ENCODE measurements at places on chromosomes 3 and 15. TPM values are rescaled to one million over a fixed set of nuclear protein-coding genes. Genes with fewer than 3 reads are reported as not detected.

Gene NOX5
- 0.27 TPM for total RNA-seq

Gene CCDC39
- total RNA-seq: 0.27 TPM

Gene PRSS50
- total RNA-seq: not detected

Gene PRICKLE2
- 22.0 TPM for total RNA-seq

Gene SUSD5
- total RNA-seq: 2.9 TPM

Gene PTPRG
- 27.6 TPM for total RNA-seq

Gene KBTBD8
- 1.1 TPM for total RNA-seq

Gene NAALADL2
- total RNA-seq: 11.4 TPM

Gene TAGLN3
- not detected for total RNA-seq

Gene SLC6A20
- total RNA-seq: not detected

Gene ZNF770
- 27.4 TPM for total RNA-seq

Gene PLAAT1
- total RNA-seq: 0.90 TPM

Gene ADCY5
- total RNA-seq: under 0.01 TPM

Gene GMNC
- not detected for total RNA-seq

Gene CHRNB4
- not detected for total RNA-seq

Gene ASB14
- not detected for total RNA-seq

Gene CCR9
- not detected for total RNA-seq

Gene TUSC7
- not detected for total RNA-seq

Gene SATB1
- total RNA-seq: 23.3 TPM

Gene KBTBD12
- total RNA-seq: under 0.01 TPM

Gene DHX30
- 51.5 TPM for total RNA-seq

Gene TMIE
- not detected for total RNA-seq

Gene MNS1
- total RNA-seq: 7.0 TPM

Gene CHST13
- total RNA-seq: not detected

Gene GRAMD2A
- 0.63 TPM for total RNA-seq

Gene LINGO1
- total RNA-seq: not detected

Gene ISLR
- 163 TPM for total RNA-seq

Gene FILIP1L
- total RNA-seq: 34.3 TPM

Gene PCOLCE2
- total RNA-seq: 31.6 TPM

Gene ZNF774
- total RNA-seq: 2.3 TPM

All from fibroblast of the aortic adventitia (primary cell).